Dermis blood vessel endothelial cell (primary cell): ENCODE measurements at places on chromosomes 1 and 21. TPM values are rescaled to one million over a fixed set of nuclear protein-coding genes. Genes with fewer than 3 reads are reported as not detected.

AGT gene
- total RNA-seq: under 0.01 TPM in 1 of 2 replicates, not detected in the other

UBXN10 gene
- total RNA-seq: 0.05 TPM in 1 of 2 replicates, not detected in the other

HES4 gene
- 49.6 and 76.9 TPM in 2 replicates for total RNA-seq

ADGRB2 gene
- total RNA-seq: 0.17 and 0.28 TPM in 2 replicates

ITLN2 gene
- total RNA-seq: not detected in 2 replicates

SDC3 gene
- total RNA-seq: 22.0 and 55.3 TPM in 2 replicates

OR2L8 gene
- 0.17 TPM in 1 of 2 replicates, not detected in the other for total RNA-seq

DCST1 gene
- total RNA-seq: not detected in 2 replicates

SPATA21 gene
- total RNA-seq: under 0.01 TPM in 1 of 2 replicates, not detected in the other

SLC66A1 gene
- 16.0 and 17.7 TPM in 2 replicates for total RNA-seq

FCRL1 gene
- total RNA-seq: not detected in 2 replicates

UTS2 gene
- not detected in 2 replicates for total RNA-seq

HCRTR1 gene
- total RNA-seq: 1.2 and 4.6 TPM in 2 replicates

SLC30A2 gene
- not detected in 2 replicates for total RNA-seq
